Glutamatergic neuron (in vitro differentiated cells): ENCODE measurements at places on chromosomes 4 and X.

- no peak for DNase-seq
Observed at GRCh38 chr4:147785129-147785528, 53.2 kb downstream of the ARHGAP10 start.

GRCh38 chr4:165512424-165512823, 133.6 kb downstream of the CPE start:
- no peak for DNase-seq

DNA sequence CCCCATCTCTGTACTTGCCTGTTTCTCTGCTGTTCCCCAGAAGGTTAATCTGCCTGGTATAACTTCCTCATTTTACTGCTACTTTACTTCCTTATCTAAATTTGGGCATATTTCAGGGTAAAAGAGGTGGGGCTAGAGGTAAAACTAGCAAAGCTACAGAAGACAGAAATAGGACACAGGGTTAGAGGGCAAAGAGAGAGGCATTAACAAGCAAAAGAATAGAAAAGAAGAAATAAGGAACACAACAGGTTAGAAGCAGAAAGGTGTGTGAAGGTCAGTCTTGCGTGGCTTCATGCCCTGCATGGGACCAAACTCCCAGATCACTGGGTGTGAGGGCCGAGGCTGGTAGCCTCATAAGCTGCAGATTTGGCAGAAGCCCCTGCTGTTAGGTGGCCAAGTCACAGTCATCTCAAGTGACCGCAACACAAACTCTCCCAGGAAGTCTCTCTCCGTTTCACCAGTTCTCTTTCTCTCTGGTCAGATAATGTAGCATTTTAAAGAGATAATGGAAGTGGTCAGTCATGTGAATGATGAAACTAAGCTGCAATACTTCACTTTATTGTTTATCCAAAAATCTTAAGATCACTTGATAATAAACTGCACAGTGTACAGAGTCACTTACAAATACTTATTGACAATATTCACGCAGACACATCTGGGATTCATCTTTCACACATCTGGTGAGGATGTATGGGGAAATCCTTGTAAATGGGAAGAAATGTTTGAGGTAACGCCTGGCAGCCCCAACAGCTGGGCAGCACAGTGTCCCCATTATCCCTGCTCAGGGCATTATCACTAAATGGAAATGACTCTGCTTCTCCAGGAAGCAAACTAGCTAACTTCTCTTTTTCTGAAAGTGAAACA, 16.4 kb downstream of the TMEM154 start:
- no peak for DNase-seq

DNA sequence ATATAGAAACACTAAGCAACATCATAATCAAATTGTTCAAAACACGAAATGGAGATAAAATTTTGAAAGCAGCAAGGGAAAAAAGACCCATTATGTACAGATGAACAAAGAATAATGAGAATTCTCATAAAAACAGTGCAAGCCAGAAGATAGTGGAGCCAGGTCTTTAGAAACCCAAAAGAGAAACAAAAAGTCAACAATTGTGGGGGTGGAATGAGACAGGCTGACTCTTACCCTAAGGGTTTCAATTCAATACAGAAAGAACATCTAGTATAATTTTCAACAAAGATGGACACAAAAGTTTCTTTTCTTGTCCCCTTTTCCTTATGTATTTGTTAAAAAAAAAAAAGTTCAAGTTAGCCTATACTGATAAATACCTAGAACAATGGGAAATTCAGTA, 34.0 kb upstream of the MAGEB2 start:
- DNase-seq, result no peak

DNA sequence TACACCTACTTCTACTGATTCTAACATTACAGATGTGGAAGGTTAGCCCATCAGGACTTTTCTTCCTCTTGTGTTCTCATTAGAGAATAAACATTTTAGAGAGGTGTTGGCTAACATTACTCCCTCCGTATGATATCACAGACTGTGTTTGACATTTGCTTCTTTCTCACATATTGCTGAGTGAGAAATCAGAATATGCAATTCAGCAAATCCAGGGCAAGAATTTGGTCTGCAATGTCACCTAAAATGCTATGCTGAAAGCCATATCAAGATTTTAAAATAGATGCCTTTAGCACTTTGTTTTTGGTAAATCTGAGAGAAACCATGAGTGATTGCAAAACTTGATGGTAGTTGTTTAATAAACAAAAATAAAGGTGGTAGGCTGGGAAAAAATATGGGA, 319.1 kb downstream of the C4orf33 start:
- DNase-seq, result no peak

- no peak for DNase-seq
Observed at GRCh38 chrX:9188117-9188516, 154.2 kb upstream of the FAM9B start.

DNA sequence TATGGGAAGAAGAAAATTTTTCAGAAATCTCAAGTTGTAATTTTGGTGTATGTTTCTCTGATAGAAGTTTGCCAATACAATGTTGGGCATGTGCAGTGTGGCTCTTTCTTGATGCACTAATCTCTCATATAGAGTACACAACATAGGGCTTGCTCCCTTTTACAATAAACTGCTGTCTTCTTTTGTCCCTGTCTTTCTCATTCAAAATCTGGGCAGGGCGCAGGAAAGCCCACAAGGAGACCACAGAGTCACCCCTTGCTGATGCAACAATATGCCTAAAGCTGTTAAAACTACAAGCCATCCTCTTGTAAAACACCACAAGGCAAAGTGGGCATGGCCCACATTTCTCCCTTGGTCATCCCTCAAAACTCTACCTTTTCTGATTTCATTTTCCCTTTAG, 63.4 kb upstream of the TBC1D9 start:
- no peak for DNase-seq

DNA sequence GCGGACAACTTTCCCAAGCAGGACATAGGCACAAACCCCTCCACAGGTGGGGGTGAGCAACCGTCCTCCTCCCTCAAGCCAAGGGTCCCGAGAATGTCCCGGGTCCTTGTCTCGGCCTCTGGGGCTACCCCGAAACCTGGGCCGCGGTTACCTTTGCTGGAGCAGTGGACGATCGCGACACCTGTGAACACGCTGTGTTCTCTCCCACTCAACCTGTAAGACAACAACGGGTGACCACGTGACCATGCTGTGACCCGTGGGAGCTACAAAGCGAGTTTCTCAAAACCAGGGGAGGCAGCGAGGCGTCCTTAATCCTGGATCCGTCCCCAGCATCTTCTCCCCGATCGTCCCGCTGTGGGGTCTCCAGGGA, 17.9 kb downstream of the ASMTL start:
- no peak for DNase-seq

DNA sequence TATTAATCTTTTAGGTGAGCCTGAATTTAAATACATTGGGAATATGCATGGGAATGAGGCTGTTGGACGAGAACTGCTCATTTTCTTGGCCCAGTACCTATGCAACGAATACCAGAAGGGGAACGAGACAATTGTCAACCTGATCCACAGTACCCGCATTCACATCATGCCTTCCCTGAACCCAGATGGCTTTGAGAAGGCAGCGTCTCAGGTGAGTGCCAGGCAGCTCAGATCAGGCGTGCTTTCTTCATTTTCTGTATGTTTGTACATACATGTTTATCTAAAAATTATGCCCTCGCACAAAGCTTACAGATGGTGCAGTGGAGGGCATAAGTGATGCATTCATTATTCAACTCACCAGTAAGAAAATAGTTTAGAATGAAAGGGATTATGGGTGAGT, 85.6 kb downstream of the CPE start:
- DNase-seq, result no peak

DNA sequence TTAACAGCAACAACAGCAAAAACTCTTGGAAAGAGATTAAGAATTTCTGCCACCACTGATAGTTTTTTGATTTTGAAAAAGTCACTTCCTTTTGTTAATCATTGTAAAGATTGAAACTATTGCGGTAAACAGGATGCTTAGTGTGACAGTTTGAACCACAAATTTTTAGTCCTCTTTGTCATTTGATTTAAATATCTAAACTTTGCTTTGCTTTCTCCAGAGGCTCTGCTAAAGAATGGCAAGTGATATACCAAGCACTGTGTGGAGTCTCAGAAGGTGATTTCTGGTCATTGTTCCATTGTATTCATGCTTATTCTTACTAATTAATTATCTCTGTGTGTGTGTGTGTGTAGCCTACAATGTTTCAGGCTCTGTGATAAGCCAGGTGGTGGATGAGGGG, 155.6 kb downstream of the BMPR1B start:
- DNase-seq, result no peak

DNA sequence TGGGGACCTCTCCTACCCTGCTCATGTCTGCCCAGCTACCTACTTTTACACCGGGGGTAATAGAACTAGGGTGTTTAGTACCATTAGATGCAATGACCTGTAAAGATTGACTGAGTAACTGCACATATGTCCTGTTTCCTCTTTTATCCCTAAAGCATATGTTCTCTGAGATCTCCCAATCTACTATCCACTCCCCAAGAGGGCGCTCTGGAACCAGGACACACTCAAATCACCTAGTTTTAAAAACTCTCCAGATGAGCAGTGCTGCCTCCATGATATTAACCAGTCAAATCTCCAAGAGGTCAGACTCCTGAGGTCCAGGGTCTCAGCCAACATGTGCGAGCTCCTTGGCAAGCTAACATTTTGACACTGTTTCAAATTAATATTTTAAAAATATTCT, 87.0 kb upstream of the TSPAN5 start:
- DNase-seq, result no peak

- no peak for DNase-seq
Observed at GRCh38 chr4:99404595-99405287, 30.4 kb downstream of the ADH7 start.

DNA sequence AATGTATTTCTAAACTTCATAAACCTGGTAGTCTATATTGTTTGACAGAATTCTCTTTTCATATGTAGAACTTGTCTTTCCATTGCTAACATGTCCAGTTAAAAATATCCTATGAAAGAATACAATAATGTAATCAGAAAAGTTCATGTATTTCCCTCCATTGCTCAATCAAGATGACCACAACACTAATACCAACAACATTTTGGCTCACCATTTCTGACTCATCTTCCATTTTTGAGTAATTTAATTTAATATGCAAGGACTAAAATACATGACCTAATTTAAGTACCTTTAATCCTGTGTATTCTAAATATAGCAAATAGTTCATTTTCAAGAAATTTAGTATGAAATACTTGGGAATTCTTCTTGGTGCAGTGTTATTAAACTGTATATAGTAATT, 239.5 kb upstream of the GPC4 start:
- DNase-seq, result no peak

DNA sequence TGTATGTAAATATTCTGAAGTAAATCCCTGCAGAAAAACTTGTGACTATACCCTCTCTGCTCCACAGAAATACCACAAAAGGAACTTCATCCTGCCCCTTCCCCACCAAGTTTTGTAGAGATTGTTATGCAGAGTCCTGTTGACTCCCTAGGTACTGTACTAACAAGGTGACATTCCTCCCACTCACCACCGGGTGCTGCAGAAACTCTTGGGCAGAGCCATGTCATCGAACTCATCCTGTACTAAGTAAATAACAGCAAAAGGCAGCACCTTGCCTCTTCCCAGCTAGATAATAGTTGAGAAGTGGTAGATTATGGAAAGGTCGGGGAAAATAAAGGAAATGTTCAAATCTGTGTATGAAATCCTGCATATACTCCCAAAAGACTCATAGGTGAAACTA, 233.3 kb downstream of the STPG2 start:
- DNase-seq, result no peak

- DNase-seq, result no peak
Observed at GRCh38 chr4:179803857-179804256, 2361.6 kb upstream of the AGA start.

- no peak for DNase-seq
Observed at GRCh38 chr4:5782829-5783476, 72.0 kb downstream of the EVC start.

DNA sequence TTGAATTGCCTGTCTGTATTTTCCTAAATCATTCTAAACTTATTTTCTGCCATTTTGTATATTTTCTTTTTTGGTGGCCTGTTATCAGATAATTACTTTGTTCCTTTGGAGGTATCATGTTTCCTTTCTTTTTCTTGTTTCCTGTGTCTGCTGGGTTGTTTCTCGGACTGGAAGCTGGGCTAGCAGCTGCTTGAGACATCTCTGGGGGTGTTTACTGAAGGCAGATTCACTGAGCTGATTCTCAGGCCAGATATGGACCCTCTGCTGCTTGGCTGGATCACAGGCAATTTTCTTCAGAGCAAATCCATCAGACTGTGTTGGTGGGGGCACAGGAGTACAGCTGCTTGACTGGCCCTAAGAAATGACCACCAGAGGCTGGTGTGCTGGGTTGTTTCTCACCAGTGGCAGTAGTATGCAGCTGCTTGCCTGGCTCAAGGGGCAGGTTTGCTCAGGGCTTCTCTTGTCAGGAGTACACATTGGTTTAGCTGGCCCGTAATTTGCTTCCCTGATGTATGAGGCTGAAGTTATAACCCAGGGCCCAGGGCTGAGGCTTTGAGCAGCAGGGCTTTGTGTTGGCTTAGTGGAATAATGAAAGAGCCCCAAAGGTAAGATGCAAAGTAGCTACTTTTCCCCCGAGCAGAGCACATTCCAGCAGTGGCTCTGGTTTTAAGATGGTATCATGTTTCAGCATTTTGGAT, 680.6 kb downstream of the TECRL start:
- no peak for DNase-seq

DNA sequence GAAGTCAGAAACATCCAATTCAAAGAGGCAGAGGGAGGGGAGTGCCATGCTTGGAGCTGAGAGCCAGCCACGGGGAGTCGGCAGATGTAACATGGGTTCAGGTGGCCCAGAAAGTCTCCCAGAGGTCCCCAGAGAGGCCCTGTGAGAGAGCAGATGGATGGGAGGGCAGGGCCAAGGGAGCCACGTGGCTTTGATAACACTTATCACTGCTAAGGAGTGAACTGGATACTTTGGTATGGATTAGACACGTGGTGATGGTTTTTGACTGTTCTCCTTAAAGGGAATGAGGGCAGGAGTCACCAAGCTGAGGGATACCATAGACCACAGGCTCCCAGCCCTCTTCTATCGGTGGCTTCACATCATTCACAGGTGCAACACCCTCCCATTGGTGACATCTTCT, 13.7 kb downstream of the CCKAR start:
- DNase-seq, result peak; percentile 31

GRCh38 chr4:152273343-152273742, 262.5 kb downstream of the FBXW7 start:
- no peak for DNase-seq
